ENCODE measurements at places on chromosomes 2 and 18.

DNA sequence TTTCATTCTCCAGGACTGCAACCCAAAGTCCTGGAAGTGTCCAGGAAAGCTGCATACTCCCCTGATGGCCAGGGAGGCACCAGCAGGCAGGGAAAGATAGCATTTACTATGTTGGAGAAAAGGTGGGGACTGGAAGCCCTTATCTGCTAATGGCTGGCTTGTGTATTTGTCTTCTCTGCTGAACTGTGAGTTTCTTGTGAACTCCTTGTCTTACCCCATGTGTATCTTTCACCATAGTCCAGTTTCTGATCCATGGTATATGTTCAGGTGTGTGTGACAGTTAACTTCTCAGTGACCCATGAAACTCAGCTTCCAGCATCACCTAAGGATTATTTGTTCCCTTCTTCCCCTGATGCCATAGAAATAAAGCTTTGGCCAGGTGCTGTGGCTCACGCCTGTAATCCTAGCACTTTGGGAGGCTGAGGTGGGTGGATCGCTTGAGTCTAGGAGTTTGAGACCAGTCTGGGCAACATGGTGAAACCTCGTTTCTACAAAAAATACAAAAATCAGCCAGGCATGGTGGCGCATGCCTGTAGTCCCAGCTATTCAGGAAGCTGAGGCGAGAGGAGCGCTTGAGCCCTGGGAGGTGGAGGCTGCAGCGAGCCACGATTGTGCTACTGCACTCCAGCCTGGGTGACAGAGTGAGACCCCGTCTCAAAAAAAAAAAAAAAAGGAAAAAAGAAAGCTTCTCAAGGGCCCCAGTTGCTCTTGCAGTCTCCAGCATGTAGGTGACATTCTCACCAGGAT, 112.8 kb upstream of the MAP4K3 start:
- no peak for DNase-seq

GRCh38 chr18:67514901-67515540, 1.5 kb downstream of the DSEL start:
- DNase-seq: no peak

DNA sequence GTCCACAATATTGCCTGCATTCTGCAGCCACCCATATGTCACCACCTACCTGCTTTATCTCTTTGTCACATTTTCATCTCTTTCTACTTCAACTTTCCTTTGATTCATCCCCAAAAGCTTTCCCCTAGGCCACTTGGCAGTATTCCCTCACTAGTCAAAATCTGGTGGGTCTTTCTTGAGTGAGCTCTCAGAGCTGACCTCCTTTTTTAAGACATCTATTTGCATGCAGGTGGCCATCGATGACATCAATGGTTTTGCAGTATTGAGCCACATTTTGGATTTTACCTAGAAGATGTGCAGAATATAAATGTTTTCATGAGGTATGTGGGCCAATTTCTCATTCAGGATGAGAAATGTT, 133.4 kb upstream of the REG3A start:
- DNase-seq: no peak

- no peak for DNase-seq
Measured at GRCh38 chr2:134110532-134110931, 143.3 kb upstream of the MGAT5 start.

DNA sequence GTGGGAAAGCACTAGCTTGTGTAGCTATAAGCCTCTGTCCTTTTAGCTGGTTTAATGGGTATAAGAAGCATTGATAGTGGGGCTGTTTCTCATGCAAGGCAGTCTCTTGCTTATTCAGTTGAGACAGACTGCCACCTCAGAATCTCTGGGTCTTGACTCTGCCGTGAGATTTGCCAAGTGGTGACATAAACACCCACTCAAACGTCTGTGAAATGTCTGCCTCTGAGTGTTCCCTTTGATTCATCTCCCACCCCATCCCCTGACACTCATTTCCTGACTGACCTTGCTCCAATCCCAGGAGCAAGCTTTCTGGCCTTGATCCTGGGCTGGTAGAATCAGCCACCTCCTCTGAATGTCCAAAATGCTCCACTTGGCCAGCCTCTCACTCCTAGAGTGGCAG, 141.9 kb upstream of the RBMS1 start:
- no peak for DNase-seq

GRCh38 chr18:47898696-47899095, 31.8 kb downstream of the SMAD2 start:
- no peak for DNase-seq

- peak; percentile 48 for DNase-seq
Measured at GRCh38 chr18:59921384-59921891, 21.6 kb downstream of the PMAIP1 start.

- DNase-seq: no peak
Measured at GRCh38 chr2:74223941-74224770, 25.7 kb downstream of the MTHFD2 start.

GRCh38 chr2:165725421-165725820, 68.6 kb downstream of the GALNT3 start:
- DNase-seq: no peak

DNA sequence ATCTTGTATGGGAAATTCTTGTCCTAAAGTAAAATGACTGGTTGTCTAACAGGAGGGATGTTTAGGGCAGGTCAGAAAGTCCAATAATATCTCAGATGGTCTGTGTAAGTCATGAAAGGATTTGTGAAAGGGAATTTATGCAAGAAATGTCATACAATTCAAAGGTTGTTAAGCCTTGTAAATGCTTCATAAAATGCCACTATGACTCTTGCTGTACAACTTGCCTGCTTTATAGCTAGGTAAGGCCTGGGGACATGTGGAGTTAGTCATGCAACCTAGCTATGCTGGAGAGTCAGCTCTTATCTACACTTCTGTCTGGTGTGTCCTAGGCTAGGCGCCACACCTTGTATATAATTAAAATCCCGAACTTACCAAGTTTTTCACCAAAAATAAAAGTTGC, 36.9 kb upstream of the VWA3B start:
- DNase-seq: no peak

- no peak for DNase-seq
Measured at GRCh38 chr2:150483532-150483931, 3.9 kb downstream of the RND3 start.

GRCh38 chr2:70498054-70498453, 55.6 kb downstream of the TGFA start:
- no peak for DNase-seq

DNA sequence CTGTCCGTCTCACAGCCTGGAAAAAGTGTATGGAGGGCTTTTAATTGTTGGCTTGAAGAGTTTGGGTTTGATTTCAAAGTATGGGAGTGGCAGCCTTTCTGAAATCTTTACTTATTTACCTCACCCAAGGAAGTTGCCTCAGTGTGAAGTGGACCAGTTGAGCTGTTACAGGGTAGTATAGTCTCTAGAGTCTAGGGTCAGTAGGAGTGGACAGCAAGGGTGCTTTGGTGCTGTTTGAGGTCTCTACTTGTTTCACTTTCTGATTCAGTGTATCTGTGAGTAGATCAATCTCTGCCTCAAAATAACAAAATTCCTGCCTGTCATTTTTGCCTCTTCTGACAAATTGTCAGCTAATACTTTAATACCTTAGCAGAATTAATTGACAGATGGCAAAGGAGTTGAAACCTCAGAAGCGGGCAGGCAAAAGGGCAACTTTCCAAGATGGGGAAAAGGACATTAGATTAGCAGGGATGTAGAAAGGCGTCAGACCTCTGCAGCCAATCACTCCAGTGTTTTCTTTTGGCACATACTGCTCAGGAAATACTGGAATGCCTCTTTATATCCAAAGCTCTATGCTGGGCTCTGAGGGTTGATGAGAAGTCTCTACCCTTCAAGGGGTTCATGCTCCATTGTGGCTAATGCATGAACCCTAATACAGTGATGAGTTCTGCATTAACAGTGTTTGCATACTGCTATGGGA, 5.9 kb downstream of the RIOK3 start:
- no peak for DNase-seq

- no peak for DNase-seq
Measured at GRCh38 chr2:108257757-108258331, 18.1 kb downstream of the SULT1C3 start.

- no peak for DNase-seq
Measured at GRCh38 chr2:207418419-207418818, 111.3 kb upstream of the CREB1 start.

- no peak for DNase-seq
Measured at GRCh38 chr18:46320928-46321711, 216.9 kb downstream of the HAUS1 start.

- no peak for DNase-seq
Measured at GRCh38 chr2:141079231-141079630, 1051.6 kb downstream of the LRP1B start.

GRCh38 chr2:197293252-197294007, 17.1 kb downstream of the ANKRD44 start:
- DNase-seq: no peak

- DNase-seq: no peak
Measured at GRCh38 chr2:161120775-161121174, 39.5 kb upstream of the TANK start.

DNA sequence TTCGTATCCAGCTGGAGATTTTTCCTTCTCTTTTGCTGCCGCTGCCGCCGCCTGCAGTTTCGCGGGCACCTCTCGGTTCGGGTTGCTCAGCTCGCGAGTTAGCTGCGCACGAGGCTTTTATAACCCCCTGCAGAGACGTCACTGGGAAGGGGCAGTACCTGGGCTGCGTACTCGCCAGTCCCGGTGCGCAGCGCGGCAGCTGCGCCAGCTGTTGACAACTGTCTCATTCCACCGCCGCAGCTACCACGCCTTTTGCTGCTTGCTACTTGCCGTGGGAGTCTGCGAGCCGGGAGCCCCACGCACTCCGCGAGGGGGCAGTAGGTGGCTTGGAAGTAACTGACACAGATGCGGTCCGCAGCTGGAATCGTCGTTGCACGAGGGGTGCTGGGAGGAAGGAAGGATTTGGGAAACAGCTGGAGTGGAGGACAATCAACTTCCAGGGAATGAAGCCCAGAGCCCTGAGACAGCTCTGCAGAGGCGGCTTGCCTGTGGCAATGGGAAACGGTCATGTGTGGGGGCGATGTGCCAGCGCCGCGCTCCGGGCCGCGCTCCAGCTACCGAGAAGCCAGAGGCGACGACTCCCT, at the start of gene TACR1:
TSS of gene TACR1 (minus strand) at position 93 of the 584 bp plus-strand sequence. CDS start 586 bp downstream, outside the sequence.
- DNase-seq: peak; percentile 66

DNA sequence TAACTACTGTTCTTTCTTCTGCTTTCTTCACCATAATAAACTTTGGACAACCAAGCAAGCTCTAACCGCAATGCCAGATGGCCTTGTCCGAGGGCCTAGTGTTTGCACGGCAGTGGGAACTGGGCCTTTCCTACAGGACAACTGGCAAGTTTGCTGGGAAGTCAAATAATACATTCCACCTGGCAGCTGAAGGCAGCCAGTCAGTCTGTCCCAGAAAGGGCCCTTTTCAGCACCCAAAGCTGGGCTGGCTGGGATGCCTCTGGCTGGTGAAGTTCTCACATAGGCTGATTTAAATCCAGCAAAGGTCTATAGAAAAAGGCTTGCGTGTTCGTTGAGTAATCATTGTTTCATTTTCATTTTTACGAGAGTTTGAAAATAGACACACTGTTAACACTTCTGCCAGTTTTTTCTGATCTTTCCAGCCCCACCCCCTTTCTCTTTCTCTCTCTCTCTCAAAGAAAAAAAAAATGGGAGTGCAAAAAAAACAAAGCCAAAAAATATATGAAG, 110.0 kb upstream of the EPAS1 start:
- DNase-seq: peak; percentile 52

DNA sequence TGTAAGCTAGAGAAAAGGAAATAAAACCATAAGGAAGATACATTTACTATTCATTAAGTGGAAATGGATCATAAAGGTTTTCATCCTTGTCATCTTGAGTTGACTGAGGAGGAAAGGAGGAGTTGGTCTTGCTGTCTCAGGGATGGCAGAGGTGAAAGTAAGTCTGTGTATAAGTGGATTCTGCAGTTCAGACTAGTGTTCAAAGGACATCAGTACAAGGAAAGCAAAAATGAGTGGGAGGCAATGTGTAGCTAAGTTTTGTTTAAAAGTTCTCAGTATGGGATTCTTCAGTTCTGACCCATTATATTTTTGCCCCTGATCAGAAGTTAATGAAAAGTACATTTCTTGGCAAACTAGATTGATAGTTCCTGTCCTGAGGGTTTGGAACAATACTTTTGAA, 18.9 kb downstream of the SLC20A1 start:
- DNase-seq: no peak

- DNase-seq: no peak
Measured at GRCh38 chr18:55473058-55473457, 114.9 kb downstream of the TCF4 start.

- no peak for DNase-seq
Measured at GRCh38 chr2:55120634-55121359, 70.5 kb upstream of the RTN4 start.

DNA sequence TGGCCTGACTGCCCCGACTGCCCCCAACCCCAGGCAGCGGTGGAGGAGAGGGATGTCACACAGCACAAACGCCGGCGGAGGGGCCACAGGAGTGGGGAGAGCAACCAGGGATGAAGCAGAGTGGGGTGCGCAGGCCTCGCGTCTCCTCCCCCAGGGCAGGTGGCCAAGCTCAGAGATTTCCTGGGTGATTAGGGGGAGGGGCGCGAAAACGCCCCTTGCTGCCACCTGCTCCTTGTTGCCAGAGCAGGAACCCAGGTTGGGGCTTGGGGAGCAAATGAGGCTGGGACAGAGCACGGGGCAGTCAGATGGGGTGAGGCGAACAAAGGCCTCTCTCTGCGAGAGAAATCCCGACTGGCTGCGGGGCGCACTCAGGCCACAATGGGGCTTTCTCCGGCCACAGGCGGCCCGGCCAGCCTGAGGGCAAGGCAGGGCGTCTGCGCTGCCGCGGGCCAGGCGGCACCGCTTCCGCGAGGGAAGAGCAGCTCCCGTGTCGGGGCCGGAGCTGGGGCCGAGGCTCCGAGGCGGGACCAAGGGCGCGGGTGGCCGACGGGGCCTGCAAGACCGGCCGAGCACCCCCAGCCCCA, 11.5 kb downstream of the TEX44 start:
- DNase-seq: no peak

- DNase-seq: no peak
Measured at GRCh38 chr18:61554946-61555361, 221.7 kb downstream of the CDH20 start.

DNA sequence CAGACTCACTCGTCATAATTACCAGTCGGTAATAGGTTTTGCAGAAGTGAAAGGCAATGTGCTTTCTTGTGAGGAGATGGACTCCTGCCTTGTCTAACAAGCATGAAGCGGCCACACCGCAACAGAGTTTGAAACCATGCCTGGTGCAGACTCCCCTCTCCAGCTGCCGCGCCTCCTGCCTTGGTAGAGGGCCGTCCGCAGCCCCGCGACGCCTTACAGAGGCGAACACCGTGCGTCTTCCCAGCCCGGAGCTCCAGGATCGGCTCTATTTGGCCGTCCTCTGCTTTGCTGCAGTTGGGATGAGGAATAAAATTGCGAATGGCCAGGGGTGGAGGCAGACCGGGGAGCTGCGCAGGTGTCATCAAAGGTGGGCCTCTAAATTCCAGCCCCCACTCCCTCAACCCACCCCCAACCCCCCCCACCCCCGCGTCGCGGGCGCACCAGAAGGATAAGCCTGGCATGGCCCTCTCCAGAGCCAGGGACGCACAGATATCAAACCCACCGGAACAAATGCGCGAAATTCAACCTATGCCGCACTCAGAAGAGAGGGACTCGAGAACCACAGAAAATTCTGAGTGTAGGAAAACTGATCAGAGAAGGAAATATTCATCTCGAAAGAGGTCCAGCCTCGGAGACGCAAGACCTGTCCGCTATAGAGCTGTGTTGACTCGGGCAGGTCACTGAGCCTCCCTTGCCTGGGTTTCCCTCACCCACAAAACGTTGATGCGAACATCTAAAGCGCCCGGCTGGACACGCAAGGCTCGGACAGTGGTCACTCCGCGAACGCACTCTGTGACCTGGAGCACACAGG, 1.1 kb downstream of the TRABD2A start:
- no peak for DNase-seq
